ENCODE measurements at places on chromosomes 16 and 17.
A peak's percentile ranks its signal among the peaks of the same experiment; 100 is the strongest.

DNA sequence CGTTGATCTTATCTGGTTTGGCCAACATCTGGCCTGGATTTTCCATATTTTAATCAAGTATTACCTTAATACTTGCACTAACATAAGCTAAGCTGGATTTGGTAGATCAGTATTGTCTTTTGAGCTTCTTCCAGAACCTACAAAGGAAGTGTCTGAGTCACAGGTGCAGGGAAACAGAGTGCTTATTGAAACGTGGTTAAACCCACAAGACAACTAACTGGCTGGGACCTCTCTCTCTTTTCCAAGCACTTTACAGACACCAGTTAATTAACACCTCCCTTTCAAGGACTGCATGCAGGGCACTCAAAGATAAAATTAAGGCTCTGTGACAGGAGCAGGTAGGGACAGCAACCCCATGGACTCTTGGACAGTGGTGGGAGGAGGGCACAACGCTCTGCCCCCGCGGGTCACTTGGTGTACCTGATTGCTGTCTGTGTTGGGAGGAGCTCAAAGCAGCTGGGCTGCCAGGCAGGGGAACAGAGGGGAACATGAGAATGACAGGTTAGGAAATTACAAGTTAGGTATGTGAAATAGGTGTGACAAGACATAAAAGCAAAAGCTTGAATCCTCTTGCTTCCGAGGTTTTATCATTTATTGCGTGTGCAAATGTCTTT is 133.7 kb upstream of the MON1B start:
- no peak for DNase-seq

DNA sequence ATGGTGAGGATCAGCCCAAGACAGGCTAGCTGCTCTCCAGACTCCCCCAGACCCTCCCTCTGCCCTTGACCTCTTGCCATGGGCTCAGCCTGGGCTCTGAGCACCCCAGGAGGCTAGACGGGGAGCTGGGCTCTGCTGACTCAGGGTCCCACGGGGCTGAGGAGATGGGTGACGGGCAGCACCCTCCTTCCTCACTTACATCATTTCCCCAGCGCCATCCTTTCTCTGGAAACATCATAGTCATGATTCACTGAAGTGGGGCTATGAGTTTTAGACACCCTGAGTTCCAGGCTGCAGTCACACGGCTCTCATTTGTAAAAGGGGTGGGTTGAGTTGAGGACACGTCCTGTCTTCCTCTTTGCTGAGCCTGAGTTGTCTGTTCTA is 3.0 kb upstream of the ITGAX start:
- no peak for DNase-seq

DNA sequence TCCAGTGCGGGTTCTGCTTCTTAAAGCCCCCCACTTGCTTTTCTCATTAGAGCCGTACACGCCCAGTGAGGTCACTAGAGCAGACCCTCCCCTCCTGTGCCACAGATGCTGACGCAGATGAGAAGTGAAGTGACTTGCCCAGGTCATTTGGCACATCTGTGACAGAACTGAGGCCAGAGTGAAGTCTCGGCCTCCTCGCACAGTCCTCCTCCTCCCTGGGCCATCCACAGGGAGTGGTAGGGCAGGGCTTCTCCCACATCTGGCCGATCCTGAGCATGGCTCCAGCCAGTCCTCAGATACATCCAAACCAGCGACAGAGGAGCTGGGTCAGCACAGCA is 15.3 kb upstream of the TBX2 start:
- no peak for DNase-seq

GRCh38 chr16:12440228-12440530 is 363.5 kb downstream of the CPPED1 start:
- DNase-seq: peak; percentile 16

GRCh38 chr16:84511180-84511800 is 6.8 kb upstream of the MEAK7 start:
- peak; percentile 74 for DNase-seq

DNA sequence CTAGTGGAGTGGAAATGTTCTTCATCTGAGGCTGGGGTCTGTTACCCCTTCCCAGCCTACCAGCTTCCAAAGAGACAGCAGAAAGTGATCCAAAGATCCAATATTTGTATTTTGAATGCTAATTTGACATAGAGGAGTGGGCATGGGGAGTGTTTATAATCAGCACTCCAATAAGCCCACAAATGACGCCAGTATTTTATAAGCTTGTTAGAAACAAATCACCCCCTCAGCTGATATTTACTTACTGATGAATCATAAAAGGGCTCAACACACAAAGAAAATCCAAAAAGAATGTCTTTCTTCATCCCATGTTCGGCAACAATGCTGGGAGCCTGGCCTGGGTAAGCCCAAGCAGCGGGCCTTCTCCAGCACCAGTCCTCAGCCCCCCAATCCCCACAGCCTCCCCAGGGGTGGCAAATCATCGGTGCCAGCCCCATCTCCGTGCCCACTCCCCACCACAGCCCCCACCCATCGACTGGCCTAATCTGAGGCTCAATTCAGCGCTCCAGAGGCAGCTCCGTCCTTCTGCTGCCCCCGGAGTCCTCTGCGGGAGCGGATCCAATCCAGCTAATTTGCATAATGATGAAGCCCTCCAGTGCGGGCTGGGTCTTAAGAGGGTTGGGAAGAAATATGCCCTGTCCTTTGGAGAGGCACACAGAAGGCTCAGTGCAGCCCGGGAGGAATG is 169.5 kb downstream of the C16orf78 start:
- peak; percentile 19 for DNase-seq

DNA sequence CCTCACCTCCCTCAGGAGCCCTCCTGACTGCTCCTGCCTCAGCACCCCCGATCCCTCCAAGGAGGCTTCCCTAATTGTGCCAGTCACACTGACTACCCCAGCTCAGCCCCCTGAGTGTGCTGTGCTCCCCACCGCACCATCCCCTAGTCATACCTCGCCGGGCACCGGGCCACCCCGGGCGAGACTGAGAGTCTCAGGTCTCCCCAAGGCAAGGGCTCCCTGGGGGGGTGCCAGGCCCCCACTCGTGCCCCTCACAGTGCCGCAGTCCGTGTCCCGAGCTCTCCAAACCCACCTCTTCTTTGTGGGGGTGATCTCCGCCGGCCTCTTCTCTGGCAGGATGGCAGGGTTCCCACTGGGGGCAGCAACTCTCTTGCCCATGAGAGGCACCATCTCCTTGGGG is 3.2 kb downstream of the TRPV3 start:
- DNase-seq: no peak

DNA sequence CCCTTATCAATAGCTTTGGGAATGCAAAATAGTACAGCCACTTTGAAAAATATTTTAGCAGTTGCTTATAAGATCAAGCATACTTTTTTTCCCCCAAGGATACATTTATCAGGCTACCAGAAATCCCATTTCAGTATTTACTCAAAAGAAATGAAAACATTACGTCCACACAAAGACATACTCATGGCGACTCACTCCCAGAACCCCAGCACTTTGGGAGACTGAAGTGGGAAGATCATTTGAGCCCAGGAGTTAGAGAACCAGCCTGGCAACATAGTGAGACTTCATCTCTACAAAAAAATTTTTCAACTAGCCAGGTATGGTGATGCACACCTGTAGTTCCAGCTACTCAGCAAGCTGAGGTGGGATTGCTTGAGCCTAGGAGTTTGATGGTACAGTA is 5.9 kb downstream of the SKA2 start:
- DNase-seq: peak; percentile 50

DNA sequence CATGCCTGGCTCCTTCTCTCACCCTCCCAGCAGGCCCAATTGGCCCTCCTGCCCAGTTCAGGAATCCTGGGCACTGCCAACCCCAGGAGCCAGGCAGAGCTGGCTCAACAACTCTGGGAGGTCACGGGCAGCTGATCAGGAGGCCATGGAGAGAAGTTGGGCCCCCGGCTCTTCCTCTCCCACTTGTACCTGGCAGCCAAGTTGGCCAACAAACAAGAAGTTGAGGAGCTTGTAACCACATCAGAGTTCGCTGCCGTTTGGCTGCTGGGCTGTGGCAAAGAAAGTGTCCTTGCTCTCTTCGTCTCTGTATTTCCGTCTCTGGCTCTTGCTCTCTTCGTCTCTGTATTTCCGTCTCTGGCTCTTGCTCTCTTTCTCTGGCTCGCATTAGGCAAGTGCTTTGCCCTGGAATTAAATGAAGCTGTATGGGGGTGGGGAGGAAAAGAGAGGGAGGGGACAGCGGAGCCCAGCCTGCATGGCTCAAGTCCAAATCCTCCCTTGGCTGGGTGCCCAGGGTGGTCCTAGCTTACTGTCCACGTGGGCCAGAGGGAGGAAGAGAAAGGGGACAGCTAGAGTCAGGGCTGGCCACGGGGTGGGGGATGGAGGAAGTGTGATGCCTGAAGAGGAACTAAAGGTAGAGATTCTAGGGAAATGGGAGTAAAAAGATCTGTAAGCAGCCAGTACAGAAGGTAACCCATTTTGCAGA is 7.8 kb upstream of the TMEM132E start:
- DNase-seq: no peak

DNA sequence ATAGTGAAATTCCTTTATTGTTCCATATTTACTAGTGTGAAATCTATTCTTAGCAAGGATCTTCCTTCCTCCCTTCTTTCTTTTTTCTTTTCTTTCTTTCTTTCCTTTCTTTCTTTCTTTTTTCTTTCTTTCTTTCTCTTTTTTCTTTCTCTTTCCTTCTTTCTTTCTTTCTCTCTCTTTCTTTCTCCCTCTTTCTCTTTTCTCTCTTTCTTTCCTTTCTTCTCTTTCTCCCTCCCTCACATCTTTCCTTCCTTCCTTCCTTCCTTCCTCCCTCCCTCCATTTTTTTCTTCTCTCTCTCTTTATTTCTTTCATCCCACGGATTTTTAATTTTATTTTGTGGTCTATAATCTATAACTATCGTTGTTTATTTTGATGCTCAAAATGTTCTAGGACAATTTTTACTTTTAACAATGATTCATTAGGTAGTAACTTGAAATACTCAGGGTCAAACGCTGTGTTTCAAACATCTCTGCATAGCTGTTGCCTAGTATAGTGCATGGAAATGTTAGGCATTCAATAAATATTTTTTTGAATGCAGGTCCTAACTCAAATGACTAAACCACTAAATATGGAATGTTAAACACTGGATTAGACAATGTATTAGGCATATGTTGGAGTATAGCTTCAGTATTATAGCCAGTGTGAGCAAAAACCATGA is 178.3 kb downstream of the MAP2K6 start:
- peak; percentile 76 for DNase-seq

GRCh38 chr16:24589997-24590396 is 50.6 kb downstream of the RBBP6 start:
- DNase-seq: no peak

DNA sequence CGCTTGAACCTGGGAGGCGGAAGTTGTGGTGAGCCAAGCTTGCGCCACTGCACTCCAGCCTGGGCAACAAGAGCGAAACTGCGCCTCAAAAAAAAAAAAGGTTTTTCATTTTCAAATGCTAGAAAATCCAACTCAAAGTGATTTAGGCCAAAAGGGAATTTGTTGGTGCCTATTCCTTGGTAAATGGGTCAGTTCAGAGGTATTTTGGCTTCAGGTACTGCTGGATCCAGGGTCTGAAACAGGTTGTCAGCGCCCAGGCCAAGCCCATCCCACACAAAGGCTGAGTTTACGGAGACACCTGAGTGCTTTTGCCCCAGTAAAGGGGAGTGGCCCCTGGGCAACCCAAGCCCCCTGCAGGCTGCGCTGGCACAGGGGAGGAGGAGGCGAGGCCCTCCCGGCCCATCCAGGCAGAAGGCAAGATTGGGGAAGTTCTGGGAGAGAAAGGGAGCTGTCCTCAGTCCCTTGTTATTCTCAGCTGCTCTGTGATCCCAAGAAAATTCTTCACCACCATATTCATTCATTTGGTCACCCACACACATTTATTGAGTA is 8.5 kb upstream of the JPH3 start:
- DNase-seq: no peak

DNA sequence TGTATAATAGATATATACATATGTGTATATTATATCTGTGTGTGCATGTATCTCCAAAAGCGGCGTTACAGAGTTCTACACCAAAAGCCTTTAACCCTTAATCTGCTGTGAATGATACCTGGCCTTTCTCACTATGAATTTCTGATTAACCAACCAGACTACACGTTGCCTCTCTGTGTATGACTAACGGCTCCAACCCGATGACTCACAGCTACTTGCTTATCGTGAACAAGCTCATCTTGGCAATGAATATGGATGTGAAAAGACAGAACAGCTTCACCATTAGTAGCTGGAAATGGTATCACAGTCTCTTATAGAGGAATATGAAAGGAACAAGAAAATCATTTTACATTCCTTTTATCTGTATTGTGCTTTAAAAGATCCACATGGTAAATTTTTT is 23.8 kb upstream of the ARHGAP44 start:
- DNase-seq: peak; percentile 93

GRCh38 chr17:64709481-64709880 is 47.4 kb upstream of the SMURF2 start:
- no peak for DNase-seq

GRCh38 chr17:32239456-32239855 is 26.2 kb upstream of the RHBDL3 start:
- DNase-seq: no peak

GRCh38 chr16:46688101-46688653 is 801 bp downstream of the VPS35 start:
- peak; percentile 35 for DNase-seq

GRCh38 chr16:5762362-5762761 is 664.8 kb upstream of the EEF2KMT start:
- DNase-seq: no peak

DNA sequence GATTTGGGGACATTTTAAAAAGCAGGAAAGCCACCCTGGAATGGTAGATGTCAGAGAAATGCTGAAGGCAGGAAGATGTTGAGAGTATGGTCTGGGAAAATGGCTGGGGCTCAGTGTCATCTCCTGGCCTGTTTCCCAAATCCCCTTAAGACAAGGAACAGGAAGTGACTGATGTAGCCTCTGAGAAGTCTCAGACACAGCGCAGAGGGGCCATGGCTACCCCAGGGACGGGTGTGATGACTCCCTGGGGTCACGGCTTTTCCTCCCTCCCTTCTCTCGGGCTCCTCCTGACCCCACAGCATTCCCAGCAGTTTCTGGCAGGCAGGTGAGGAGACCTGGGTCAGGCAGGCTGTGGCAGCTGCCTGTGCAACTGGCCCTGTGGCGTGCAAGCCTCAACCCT is 45.4 kb downstream of the RAP1GAP2 start:
- peak; percentile 30 for DNase-seq

DNA sequence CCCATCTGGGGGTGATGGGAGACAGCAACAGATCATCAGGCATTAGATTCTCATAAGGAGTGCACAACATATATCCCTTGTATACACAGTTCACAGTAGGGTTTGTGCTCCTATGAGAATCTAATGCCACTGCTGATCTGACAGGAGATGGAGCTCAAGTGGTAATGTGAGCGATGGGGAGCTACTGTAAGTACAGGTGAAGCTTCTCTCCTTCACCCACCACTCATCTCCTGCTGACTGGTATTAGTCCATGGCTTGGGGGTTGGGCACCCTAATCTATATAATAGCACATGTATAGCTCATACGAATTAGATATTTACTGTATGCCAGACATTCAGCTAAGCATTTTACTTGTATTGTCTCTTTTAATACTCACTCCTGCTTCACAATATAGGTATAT is 101.7 kb downstream of the MAP2K6 start:
- no peak for DNase-seq

GRCh38 chr17:79836510-79836971 is 2.7 kb downstream of the CBX4 start:
- peak; percentile 63 for DNase-seq

- no peak for DNase-seq
Measured at GRCh38 chr17:31457391-31458234, 66.1 kb downstream of the RAB11FIP4 start.

GRCh38 chr17:2735896-2736295 is 13.6 kb downstream of the CCDC92B start:
- DNase-seq: no peak

GRCh38 chr16:70388006-70388680 is 41.4 kb downstream of the DDX19A start:
- DNase-seq: no peak

- peak; percentile 26 for DNase-seq
Measured at GRCh38 chr16:27460663-27461482, 58.9 kb downstream of the IL21R start.
